ENCODE measurements at places on chromosomes 2 and 18.

GRCh38 chr2:147547440-147547839, 297.4 kb upstream of the ACVR2A start:
- no peak for DNase-seq

GRCh38 chr2:158493458-158493857, 36.7 kb downstream of the PKP4 start:
- no peak for DNase-seq

DNA sequence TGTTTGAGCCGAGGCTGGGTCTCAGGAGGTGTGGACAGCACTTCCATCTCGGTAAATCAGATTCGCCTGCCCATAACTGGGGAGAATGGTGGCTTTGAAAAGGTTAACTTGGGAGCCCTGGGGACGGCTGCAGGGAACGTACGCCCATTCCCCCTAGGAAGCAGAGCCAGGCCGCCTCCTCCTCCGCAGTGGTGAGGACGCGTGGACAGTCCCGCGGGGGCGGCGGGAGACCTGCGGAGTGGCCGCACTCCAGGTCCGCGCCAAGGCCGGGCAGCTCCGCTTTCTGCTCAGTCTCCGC, 845 bp upstream of the MYCN start:
- DNase-seq: peak; percentile 82

GRCh38 chr18:45793264-45793965, 32.1 kb upstream of the SIGLEC15 start:
- no peak for DNase-seq

DNA sequence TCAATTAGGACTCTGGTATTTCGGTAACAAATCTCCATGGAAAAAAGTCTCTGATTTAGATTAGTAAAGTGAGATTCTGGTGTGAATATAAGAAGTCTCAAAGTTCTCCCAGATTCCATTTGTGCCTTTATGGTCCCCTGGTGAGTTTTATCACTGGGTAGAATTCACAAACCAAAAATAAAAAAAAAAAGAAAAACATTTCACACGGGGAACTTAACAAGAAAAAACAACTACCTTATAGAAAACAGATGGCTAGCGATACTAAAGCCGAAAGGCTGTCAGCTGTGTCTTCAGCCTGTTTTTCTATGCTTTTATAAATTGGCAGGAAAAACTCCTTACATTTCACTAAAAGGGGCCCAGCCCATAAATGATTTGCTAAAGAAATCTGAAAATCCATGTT, 50.6 kb downstream of the COL5A2 start:
- DNase-seq: no peak

Measured in GM13976 (cell line).